SJSA1 (cell line): ENCODE measurements at places on chromosomes 5 and 9.

DNA sequence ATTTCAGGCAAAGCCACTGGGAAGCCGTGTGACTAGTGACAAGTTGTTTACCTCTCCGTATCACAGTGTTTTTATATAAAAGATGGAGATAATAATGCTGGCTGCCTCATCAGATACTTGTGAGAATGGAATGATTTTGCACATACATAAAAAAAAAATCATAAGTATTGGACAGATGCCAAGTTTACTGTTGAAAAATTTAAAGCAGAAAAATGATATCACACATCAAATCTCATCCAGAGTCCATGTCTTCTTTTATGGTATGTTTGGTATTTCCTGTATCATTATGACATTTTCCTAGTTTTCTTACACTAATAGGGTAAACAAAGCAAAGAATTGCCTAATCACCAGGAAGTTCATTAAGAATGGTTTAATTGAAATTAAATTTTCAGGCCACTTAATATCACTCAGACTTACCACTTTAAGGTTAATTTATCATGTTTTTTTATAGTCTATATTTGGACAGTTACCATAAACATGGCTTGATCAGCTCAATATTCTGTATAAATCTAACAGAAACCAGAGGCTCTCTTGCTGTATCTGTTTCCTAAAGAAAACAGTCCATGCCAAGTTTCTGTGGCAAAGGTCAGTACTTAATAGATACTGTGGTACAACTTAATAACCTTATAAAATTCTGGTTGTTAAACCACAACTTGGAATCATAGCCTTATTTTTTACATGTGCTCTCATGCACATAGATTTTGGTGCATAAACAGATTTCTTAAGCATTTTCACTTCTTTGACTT is 656.5 kb upstream of the RIOK2 start:
- DNase-seq = no peak

- no peak for DNase-seq
Observed at GRCh38 chr5:175001876-175002645, 277.7 kb downstream of the MSX2 start.

DNA sequence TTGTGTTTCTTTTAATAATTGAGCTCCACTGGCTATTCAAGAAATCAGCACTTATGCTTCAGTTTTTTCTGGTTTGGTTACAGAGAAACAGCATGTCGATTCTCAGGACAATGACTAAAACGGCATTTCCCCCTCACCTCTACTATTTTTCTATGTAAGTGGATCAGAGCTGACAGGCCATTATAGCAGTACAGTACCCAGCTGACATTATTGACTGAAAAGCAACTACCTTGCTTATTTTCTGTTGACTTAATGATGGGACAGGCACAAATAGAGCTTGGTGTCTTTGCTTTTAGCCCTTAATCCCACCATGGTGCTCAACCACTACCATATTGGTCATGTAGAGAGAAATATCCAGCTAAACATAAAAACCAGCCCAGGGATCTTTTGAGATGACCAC is 35.4 kb upstream of the CCNG1 start:
- no peak for DNase-seq

DNA sequence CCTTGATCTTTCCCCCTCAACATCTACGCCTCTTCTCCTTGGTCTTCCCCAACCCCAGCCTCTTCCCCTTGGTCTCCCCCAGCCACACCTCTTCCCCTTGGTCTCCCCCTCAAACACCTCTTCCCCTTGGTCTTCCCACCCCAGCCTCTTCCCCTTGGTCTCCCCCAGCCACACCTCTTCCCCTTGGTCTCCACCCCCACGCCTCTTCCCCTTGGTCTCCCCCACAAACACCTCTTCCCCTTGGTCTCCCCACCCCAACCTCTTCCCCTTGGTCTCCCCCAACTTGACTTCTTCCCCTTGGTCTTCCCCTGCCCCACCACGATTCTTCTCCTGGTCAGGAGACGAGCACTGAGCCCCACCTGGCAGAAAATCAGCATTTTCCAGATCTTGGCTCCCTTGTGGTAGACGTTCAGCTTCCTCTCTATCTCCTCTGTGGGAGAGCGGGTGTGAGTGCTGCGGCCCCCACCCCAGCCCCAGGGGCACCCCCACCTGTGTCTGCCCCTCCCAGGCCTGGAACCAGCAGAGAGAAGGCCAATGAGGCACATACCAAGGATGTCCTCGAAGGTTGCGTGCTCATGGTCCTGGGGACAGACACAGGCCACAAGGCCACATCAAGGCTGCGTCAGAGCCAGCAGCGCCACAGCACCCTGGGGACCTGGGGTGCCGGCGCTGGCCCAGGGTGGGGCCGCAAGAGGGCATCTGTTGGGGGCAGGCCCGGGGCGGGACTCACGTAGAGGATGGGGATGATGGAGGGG is 7.0 kb downstream of the NSMF start:
- no peak for DNase-seq

DNA sequence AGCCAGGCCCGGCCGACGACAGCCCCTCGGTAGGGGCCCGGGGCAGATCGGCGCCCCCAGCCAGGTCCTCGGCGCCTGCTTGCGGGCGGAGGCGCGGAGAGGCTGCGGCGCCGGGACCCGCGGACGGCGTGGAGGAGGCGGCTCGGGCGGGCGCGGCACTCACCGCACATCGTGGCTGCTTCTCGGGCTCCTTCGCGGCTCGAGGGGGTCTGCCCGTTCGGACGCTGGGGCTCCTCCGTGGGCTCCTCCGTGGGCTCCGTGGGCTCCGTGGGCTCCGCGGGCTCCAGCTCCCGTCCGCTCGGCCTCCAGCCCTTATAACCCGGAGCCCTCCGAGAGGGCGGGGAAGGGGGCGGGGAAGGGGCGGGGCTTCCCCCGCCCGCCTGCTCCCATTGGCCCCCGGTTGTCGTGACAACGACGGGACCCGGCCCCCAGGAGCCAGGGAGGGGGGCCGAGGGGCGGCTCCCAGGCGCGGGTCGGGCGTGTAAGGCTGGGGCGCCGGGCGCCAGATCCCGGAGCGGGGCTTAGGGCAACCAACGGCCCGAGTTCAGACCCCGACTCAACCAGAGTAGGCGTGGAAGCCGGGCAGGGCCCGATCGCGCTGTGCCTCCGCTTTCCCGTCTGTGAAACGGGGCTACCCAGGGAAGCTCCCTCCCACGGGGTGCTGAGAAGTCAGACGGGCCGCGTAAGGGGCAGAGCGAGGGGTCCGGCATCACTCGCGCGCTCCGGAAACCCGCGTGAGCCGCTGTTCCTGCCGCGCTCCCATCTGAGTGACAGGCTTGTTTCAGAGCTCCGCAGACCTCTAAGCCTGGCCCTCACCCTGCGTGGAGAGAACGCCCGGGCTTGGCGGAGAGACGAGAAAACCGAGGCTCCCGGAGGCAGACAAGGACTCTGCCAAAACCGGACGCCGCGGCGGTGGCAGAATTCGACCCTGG is at the start of gene GFPT2:
TSS of gene GFPT2 (minus strand) at position 289 of the 932 bp plus-strand sequence. CDS start at position 170, 119 bp downstream.
- peak; percentile 90 for DNase-seq

DNA sequence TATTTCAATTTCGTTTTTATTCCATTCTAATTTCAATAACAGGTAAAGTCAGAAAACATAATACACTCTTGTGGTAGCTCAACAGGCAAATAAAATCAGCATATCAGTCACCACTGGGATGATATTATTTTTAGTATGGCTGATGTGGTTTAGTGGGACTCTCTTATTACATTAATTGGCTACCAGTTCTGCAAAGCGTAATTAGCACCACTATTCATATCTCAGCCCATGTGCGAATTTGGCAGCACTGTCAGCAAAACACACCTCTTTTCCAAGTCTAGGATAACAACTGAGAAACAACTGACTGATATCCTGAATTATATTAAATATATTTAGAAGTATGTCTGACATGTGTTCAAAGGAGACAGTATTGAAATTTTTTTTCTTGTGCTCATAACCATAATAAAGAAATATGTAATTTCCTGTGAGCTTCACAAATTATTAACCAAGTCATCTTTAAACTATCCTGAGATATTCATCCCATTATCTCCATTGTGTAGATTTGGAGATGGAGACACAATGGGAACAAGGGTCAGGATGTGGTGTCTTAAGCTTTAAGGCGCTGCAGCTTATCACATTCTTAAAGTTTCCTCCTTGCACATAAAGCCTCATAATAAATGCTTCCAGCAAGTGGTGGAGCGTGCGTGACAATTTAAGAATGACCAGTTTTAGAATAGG is 212.4 kb downstream of the TLE1 start:
- no peak for DNase-seq

DNA sequence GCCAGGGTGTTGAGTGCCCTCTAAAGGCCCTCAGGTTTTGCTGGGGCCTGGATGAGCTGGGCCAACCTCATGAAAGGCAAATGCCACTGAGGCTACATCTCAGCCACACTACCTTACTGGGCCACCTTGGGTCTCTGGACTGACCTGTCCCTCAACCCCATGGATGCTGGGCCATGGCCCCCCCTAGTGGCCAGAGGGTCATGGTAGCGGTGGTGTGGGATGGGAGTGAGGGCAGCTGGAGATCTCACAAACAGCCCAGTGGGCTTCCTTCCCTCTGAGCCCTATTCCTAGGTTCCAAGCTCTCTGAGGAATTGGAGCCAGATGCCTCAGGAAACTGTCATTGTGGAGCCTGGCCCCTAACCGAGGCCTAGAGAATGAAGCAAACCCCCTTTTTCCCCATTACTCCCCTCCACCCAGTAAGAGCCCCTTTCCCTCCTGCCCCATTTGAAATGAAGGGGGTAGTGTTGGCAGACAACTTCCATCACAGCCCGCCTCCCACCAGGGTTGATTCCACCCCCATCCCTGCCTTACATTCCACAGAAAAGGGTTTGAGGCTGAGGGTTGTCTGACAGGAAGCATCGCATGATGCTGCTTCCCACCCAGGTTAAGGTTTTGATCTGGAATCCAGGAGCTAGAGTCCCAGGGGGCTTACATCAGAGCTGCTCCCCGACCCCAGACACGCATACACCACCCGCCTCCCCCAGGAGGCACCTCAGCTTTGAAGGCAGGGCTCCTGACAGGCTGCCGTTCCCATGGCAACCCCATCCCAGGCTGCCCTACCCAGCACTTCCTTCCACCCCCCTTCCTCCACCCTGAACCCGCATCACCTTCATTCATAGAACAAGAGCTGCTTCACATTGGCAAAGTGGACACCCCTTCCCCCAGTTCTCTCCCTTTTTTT is 63.9 kb downstream of the PCDH1 start:
- no peak for DNase-seq

DNA sequence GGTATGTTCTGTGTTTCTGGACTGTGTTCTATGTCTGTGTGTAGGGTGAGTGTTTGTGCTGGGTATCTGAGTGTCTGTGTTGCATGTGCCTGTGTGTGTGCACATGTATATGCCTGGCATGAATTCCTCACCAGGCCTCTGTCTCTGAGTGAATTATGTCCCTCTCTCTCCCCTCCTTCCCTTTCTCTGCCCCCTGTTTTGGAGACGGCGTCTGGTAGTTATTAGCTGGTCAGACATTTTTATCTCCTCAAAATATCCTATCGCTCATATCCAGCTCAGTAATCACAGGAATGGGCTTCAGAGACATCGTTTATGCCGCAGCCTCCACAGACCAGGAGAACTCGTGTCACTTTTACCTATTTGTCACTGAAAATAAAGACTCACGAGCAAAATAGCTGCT is 483.2 kb upstream of the BRINP1 start:
- DNase-seq = no peak

GRCh38 chr9:24616863-24617262 is 71.2 kb upstream of the IZUMO3 start:
- no peak for DNase-seq

DNA sequence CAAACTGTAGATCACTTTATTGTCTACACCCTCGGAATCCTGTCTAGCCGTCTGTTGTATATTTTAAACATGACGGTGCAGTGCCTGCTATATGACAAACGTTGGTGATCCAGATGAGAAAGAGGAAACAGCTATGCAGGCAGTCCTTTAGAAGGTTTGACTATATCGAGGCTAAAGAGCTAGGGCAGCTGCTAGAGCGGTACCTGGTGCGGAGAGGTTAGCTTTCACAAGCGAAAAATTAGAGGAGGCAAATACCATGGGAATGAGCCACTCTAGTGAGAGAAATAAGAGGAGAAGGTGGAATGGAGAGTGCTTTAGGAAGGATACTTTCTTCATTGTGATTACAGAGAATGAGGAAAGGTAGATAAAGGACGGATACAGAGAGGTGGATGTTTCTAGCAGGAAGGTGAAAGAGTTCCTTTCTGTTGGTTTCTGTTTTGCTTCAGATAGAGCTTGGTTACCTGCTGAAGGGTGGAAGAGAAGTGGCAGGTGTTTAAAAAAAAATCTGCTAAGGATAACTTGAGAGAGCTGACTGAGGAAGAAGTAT is 959 bp upstream of the FBXL17 start:
- no peak for DNase-seq

- DNase-seq = no peak
Observed at GRCh38 chr9:20441711-20442423, 180.4 kb downstream of the MLLT3 start.

DNA sequence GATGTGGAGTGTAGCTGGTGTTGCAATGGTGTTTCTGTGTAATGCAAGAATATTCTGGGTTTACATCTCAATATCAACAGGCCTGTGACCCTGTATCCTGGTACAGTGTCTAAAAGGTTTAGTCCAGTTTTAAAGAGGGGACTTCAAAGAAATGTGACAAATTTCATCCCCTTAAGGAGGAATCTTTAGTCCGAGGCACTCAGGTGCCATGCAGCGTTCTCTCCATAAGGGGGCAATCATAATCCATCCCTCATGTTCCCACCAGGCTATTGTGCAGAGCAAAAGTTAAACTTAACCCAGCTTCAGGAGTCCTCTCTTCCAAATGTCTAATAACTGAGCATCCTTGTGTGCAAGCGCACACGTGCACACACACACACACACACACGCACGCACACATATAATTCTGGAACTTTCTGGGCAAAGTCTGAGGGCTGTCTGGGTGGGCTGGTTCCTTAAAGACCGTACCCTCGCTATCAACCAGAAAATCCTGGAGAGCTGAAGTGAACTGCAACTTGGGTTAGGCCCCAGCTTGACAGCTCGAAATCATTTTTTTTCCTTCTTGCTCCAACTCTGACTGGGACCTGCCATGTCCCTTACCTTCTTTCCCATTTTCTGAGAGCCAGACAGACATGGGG is 46.0 kb downstream of the CRB2 start:
- DNase-seq = peak; percentile 14

GRCh38 chr9:109792951-109793546 is 13.1 kb downstream of the PALM2AKAP2 start:
- peak; percentile 84 for DNase-seq

GRCh38 chr5:155278532-155278931 is 265.0 kb downstream of the KIF4B start:
- DNase-seq = no peak

GRCh38 chr9:115717711-115718173 is 435.8 kb upstream of the PAPPA start:
- DNase-seq = no peak

DNA sequence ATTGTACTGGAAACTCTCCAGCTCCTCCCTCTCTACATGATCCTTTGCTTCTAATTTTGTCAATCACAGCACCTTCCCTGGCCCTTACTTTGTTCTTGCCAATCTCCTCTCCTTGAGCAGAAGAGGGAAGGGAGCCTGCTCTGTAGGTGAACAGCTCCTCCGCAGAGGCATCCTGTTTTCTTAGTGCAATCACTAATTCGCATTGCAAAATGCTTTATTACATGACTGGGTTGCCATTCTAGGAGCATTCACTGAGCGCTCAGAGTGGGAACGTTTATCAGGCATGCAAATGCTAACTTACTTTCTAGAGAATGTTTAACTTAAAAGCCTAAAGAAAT is 416 bp upstream of the SNX18 start:
- DNase-seq = no peak

GRCh38 chr5:79738349-79738748 is 48.7 kb downstream of the CMYA5 start:
- DNase-seq = no peak

- DNase-seq = peak; percentile 86
Observed at GRCh38 chr5:176466245-176466871, 18.2 kb downstream of the FAF2 start.
